ENCODE measurements at places on chromosomes 6 and 20.

GRCh38 chr6:62612471-62612870 is 326.4 kb upstream of the KHDRBS2 start:
- DNase-seq: no peak

GRCh38 chr20:49029203-49029602 is 16.9 kb upstream of the CSE1L start:
- DNase-seq: no peak

GRCh38 chr20:49385465-49385864 is 97.0 kb downstream of the KCNB1 start:
- DNase-seq: no peak

GRCh38 chr20:33704197-33704924 is 15.7 kb downstream of the PXMP4 start:
- no peak for DNase-seq

GRCh38 chr20:40980106-40980827 is 48.4 kb upstream of the TOP1 start:
- no peak for DNase-seq

- no peak for DNase-seq
Observed at GRCh38 chr6:127951172-127951917, 50.5 kb upstream of the THEMIS start.

- DNase-seq: no peak
Observed at GRCh38 chr6:37745748-37746147, 48.1 kb upstream of the MDGA1 start.

DNA sequence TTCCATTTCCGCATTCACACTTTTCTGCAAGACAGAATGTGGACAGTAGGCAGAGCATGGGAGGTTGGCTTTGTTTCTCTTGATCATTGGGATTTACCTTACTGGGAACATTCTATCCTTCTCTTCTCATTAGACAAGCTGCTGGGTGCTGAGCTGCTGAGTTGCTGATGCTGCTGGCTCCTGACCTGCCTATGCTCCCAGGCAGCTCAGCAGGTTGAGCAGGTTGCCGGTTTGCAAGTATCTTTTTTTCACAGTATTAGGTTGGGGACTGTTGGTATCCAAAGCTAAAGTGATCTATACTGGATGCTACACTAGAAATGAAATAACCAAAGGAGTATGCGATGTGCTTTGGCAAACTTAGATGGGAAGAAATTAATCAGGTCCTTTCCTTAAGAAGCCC is 23.7 kb upstream of the ADGRF4 start:
- no peak for DNase-seq

GRCh38 chr6:24683297-24684296 is 16.7 kb downstream of the ACOT13 start:
- no peak for DNase-seq

GRCh38 chr20:57714409-57715267 is 4.8 kb upstream of the PMEPA1 start:
- DNase-seq: no peak

DNA sequence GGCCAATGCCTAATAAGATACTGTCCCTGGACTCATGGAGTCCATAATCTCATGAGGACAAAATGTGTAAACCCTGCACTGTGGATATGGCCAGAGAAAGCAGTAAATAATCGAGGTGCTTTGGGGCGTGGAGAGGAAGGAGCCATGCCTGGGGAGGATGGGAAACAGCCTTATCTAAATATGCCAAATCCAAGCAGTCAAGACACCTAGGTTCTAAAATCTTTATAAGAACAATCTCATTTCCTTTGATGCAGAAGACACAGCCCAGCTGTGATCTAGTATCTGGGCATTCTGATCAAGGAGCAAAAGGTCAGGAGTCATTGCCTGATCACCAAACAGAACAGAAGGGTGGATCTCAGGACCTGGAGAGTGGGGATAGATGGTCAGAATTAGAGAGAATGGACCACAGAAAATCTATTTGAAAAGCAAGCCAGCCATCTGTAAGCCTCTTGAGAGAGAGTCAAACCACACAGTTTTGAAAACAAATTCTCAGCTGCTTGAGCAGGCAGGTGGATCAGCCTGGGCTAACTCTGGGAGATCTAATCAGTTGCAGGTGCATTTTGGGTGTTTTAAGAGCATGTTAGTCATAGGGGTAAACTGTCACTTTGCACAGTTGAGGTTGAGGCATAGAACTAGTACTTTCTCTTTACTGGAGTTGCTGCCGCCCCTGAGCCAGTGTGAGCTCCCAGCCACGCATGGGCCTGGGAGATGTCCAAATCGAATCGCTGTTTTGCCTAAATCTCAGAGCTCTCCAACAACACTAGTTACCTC is 130.8 kb upstream of the TNFAIP3 start:
- no peak for DNase-seq

- no peak for DNase-seq
Observed at GRCh38 chr6:13695252-13695651, 16.4 kb downstream of the RANBP9 start.

- DNase-seq: no peak
Observed at GRCh38 chr6:139520321-139520768, 145.9 kb upstream of the CITED2 start.

DNA sequence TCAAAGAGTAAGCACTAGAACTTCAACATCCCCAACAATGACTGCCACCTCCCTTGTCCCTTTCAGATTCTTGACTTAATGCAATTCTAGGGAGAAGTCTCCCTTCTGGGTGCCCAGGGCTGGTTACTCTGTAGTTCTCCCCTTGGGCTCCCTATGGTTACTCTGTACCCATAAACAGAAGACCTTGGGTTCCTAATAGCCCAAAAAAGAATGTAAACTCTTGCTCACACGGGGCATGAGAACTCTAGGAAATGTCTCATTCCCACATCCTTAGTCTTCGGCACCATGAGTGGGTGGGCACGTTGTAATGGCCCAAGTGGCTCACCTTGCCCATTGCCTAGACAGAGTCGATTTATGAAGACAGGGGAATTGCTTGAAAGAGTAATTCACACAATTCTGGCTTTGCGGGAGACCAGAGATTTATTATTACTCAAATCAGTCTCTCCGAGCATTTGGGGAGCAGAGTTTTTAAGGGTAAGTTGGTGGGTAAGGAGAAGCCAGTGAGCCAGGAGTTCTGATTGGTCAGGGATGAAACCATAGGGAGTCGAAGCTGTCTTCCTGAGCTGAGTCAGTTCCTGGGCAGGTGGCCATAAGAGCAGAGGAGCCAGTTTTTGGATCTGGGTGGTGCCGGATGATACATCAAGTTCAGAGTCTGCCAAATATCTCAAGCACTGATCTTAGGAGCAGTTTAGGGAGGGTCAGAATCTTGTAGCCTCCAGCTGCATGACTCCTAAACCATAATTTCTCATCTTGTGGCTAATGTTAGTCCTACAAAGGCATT is 61.2 kb upstream of the SIRPG start:
- DNase-seq: no peak

DNA sequence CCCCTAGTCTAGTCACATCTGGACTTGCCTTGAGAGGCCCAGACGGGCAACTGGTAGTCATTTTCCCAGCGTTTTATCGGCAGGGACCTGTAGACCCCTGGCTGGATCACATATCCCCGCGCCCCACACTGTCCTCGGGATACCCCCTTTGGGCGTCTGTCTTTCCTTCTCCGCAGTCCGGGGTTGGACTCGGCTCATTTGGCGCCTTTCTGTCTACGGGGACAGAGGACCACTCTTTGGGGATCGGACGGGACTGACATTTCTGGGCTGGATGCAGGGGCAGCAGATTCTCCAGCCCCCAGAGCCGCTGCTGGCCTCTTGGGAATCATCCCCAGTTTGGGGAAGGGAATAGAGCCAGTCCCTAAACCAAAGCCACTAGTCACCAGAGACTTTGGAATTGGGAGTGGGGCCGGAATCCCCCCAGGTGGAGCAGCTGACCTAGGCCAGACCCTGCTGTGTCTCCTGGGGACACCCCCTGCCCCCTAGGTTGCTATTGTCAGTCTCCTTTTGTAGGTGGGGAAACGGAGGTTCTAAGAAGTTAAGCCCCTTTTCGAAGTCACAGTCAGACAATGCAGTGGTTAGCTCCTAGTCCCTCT is 734 bp downstream of the FAM110A start:
- no peak for DNase-seq

DNA sequence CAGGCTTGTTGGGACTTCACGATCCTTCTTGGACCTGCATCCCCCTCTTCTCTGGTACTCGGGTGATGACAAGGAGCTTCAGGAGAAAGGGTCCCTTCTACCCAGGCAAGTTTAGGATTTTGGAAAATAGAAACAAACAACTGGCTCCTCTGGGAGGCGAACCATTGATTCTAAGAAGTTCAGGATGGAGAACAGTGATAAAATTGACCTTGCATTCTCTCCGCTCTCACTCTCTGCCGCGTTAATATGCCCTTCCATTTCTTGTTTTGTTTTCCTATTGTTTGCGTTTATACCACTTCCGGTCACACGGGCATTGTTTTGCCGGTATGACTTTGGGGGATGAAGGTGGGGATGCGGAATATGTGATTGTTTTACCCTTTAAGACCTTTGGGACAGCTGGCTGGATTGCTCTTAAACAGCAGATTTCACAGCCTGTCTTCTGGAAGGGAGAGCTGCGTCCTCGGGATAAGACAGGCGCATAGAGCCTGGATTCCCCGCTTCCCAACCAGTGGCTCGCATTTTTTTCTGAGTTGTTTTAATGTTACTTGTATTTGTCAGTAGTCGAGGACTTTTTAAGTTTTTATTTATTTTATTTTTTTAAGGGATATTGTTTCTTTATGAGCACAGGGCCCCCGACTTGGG is 144.3 kb upstream of the ZNF184 start:
- DNase-seq: no peak

GRCh38 chr6:127518710-127519468 is at the start of gene MTCL3:
Gene MTCL3, minus strand, starts transcription at chr6:127519335.
- no peak for DNase-seq

DNA sequence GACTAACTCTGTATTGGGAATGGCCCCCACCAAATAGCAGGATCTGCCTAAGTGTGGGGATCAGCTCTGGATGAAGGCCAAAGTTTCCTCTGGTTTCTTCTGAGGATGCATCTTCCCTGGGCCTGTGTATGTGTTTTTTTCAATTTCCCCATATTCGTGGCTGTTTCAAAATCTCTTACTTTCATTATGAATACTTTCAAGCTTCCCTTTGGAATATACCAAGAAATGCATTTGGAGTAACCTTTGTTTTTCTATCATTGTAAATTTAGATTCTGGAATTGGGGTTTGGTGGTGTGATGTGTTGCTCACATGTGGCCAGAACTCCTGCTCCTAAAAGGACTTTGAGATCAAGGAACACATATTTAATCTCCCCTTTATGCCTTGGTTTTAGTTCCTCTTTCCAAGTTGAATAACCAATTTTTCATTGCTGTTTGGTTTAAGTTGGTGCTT is 8.4 kb downstream of the ENTPD6 start:
- no peak for DNase-seq

DNA sequence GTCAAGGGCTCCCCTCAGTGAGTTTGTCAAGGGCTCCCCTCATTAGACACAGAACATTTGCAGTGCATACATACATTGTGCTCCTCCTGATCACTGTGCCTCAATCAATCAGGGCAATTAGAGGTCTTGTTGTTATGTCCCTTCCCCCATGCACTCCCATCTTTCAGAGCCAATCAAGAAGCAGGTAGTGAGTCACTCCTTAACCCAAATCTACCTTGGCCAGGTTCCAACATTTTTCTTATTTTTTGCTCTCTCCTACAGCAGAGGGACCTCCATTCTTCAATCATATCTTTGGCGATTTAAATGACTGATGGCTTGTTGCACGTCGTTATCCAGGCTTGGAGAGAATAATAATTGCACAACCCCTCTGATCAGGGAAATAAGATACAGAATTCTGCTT is 409.9 kb upstream of the SPTLC3 start:
- DNase-seq: no peak

- no peak for DNase-seq
Observed at GRCh38 chr6:52409499-52409898, 10.6 kb upstream of the EFHC1 start.

DNA sequence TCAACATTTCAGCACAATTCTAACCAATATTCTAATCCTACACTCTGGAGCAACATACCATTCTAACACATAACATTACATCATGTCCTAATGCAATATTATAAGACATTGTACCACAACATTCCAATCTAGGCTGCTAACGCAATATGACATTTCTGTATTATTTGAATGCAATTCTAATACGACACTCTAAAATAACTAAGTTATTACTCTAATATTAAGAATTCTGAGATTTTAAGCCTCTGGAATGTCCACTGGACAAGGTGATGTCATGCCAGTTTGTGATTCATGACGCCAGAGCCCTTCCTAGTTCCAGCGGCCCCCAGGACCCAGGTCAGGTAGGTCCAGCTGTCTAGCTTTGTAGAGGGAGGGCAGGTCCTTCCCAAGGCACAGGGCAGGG is 69.7 kb upstream of the SIRPA start:
- DNase-seq: no peak

- DNase-seq: no peak
Observed at GRCh38 chr6:152605342-152605741, 31.8 kb downstream of the SYNE1 start.

GRCh38 chr6:125196613-125197012 is 43.0 kb downstream of the TPD52L1 start:
- no peak for DNase-seq

Data from activated gamma-delta T cell treated with anti-CD3 and anti-CD28 coated beads, Interleukin-2, amount 50 U/mL, for 16 hours (primary cell).